AG10803 (cell line): ENCODE measurements at places on chromosomes 5 and 9.

- DNase-seq = peak; percentile 37
Measured at GRCh38 chr9:18296702-18297055, 177.3 kb upstream of the ADAMTSL1 start.

GRCh38 chr5:95317687-95318086, 32.8 kb upstream of the MCTP1 start:
- no peak for DNase-seq

DNA sequence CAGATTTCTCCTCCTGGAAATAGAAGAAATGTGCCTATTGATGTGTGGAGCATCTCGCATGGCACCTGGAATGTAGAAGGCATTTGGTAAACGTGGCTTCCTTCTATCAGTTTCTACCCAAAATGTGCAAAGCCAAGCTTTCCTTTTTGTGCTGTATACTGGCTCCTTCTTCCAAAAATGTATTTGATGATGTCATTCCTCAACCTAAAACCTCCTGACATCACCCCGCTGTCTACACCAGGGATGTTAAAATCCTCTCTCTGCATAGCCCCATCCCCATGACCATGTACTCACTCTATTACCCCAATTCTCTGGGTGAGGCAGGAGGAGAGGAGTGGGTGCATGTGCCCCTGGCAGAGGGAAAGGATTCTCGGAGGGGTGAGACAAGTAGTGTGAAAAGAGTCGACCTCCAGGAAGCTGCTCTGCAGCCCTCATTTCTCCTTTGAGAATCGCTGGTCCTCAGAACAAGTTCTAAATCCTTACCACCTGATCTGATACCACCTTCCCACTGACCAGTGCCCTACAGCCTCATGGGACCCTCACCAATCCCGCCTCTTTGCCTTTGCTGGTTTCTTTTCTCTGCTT, 11.7 kb upstream of the MED10 start:
- DNase-seq = no peak

DNA sequence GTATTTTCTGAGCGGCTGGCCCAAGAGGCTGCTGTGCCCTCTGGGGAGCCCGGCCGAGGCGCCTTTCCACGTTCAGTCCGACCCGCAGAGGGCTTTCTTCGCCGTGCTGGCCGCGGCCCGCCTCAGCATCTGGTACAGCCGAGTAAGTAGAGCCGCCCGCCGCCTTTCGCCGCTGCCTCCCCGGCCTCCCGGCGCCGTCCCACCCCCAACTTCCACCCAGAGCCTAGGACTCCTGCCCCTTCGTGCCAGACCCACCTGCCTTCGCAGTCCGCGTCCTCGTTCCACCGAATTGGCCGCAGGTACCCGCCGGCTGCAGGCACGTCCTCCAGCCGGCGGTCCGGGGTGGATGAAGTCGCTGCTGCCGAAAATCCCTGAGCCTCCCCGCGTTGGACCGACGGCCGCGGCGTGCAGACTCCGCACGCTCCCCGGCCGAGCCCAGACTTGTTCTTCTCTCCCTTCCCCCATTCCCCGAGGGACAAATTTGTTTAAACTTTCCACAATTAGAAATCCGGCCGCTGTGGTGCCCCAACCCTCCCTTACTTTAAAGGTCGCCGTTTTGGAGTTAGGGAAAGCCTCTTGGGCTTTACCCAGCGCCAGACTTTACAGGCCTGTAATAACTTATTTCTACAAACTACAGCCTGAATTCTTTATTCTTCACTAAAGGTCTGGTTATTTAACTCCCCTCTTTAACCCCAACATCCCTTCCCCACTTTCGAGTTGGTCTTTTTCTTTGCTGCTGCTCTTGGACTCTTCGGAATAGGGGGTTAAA, 589 bp downstream of the RIC1 start:
- peak; percentile 28 for DNase-seq
